Activated CD8-positive, alpha-beta memory T cell treated with anti-CD3 and anti-CD28 coated beads, Interleukin-2, amount 10 ng/mL, durations not matched to agents 7 days and 5 days (primary cell): ENCODE measurements at places on chromosomes 1 and 21. TPM values are rescaled to one million over a fixed set of nuclear protein-coding genes. Genes with fewer than 3 reads are reported as not detected.

The HPCAL4 gene
- 0.30 TPM for total RNA-seq

The KCNJ10 gene
- not detected for total RNA-seq

DNA sequence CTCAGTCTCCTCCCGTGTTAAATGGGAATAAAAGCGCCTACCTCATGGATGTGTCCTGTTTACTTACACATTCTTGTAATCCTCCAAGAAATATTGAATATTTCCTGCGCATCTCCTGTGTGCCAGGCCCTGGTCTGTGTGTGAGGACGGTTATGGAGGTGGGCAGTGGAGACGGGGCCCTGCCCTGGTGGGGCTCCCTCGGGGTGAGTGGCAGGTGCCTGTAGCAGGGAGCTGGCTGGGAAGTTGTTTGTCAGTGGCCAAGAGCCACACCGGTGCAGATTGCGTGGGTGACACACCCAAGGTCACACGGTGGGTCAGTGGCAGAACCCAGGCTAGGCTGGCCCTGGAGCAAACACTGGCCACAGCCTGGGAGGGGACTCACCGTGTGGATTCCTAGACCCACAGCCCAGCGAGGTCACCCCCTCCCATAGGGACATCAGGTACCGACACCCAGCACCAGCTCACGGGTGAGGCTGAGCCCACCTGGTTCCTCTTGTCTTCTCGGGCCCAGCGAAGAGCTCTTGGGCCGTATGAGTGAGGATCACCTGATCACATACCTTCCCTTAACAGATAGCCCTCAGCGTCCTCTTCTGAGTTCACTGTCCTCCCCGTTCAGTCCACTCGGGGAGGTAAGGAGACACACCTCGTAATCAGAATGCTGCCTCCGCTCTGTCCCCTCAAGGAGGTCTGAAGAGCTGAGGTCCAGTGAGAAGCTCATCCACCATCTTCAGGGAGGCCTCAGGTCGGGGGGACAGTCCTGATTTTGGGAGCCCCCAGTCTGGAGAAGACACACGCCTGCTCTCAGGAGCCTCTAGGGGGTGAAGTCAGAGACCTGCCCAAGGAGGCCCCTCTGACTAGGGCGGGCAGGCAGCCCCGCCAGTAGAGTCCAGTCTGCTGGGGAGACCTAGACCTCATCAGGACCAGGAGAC, 349.6 kb downstream of the MATN1 start:
- DNase-seq, result peak; percentile 33

The WDTC1 gene
- 32.6 TPM for total RNA-seq

DNA sequence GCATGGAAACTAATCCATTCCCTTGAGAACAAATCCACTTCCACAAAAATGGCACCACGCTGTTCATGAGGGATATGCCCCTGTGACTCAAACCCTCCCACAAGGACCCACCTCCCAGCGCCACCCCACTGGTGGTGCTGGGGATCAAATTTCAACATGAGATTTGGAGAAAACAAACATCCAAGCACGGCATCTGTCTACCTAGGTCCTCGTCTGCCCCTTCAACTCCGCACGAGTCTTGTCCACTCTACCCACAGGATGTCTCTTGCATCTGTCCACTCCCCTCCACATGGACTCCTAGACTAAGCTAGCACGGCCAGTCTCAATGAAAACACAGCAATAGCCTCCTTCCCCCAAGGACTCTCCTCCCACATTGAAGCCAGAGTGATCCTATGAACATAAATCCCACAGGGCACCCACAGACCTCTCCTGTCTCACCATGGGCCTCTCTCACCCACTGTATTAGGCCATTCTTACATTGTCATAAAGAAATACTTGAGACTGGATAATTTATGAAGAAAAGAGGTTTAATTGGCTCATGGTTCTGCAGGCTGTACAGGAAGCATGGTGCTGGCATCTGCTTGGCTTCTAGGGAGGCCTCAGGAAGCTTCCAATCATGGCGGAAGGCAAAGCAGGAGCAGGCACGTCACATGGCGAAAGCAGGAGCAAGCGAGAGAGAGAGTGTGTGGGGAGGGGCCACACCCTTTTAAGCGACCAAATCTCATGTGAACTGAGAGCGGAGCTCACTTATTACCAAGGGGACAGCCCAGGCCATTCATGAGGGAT, 101.4 kb downstream of the TOMM20 start:
- no peak for DNase-seq
